AG08396 (cell line): ENCODE measurements at places on chromosomes 3 and 15.
A peak's percentile ranks its signal among the peaks of the same experiment; 100 is the strongest.

GRCh38 chr15:39413558-39413957 is 167.3 kb upstream of the THBS1 start:
- DNase-seq, result no peak

DNA sequence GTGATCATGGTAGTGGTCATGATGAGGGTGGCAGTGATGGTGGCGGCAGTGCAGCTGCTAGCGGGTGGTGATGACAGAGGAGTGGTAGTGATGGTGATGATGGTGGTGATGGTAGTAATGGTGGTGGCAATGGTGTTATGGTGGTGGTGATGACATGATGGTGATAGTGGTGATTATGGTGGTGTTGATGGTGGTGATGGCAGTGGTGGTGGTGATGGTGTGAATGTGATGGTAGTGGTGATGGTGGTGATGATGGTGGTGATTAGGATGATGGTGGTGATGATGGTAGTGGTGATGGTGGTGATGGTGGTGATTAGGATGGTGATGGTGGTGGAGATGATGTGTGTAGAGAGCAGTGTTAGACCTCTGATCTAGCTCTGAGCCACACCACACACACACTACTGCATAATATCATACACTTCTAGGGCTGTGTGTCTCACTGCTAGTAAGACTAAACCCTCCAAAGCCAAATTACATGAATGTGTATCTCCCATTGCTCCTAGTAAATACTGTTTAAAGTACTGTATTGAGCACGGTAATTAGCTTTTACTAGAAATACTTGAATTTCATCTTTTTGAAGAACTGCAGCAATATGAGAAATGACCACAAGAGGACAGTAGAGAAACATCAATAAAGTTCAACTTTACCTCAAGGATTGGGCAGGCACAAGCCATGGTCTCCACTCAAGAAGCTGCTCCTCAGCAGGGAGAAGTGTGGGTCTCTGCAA is 28.8 kb downstream of the TMED3 start:
- peak; percentile 34 for DNase-seq

DNA sequence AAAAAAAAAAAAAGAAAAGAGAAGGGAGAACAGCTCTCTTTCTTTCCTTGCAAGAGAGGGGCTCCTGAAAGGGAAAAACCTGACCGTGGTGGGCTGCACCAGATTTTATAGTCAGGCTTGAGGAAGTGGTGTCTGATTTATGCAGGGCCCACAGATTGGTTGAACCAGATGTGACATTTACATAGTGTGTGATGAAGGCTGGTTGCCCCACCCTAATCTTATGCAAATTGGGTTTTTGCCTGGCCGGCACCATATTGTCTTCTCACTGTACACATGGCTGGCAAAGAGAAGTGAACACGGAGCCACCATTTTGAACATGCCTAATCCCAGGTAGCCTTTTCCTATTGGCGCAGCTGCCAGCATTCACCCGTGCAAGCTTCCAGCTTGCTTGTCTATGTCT is 154.4 kb downstream of the OXSM start:
- DNase-seq, result no peak

DNA sequence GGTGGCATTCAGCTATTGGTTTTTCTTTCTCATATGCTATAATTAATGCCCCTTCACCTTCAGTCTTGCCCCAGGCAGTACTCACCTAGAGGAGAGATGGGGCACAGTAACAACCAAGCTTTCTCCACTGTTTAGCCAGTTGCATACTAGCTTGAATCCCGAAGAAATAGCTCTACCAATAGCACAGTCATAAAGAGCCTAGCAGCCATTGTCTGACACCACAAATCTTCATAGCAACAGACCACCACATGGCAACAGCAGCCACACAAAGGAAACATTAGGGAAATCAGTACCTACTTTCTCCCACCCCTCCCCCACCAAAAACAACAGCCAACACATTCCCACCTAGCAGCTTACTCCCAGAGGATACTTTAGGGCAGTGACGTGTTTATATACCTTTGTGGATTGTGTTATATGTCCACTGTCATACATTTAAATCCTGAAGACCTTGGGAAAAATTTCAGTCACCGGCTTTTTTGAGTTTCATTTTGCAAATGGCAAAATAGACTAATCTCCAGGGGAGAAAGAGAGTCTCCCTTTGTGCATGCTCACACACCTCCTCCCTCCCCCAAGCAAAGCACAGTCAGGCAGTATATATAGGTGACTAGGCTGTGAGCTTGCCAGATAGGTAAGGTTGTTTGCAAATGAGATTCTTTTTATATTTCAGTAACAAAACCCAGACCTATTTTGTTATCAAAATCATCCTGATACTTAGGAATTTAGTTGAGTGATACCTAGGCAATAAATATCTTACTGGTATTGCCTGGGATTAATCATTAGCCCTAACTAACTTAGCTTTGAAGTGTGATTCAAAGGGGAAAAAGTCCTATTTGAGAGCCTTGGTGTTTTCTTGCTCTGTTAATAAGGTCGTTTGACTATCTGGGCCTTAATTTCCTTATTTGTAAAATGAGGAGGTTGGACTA is 140.6 kb downstream of the RBPMS2 start:
- DNase-seq, result no peak

- DNase-seq, result no peak
Measured at GRCh38 chr3:173030273-173030672, 110.8 kb downstream of the SPATA16 start.

- DNase-seq, result no peak
Measured at GRCh38 chr3:65234499-65234898, 546.7 kb upstream of the ADAMTS9 start.
